ENCODE measurements at places on chromosomes 5 and 9.
A peak's percentile ranks its signal among the peaks of the same experiment; 100 is the strongest.

DNA sequence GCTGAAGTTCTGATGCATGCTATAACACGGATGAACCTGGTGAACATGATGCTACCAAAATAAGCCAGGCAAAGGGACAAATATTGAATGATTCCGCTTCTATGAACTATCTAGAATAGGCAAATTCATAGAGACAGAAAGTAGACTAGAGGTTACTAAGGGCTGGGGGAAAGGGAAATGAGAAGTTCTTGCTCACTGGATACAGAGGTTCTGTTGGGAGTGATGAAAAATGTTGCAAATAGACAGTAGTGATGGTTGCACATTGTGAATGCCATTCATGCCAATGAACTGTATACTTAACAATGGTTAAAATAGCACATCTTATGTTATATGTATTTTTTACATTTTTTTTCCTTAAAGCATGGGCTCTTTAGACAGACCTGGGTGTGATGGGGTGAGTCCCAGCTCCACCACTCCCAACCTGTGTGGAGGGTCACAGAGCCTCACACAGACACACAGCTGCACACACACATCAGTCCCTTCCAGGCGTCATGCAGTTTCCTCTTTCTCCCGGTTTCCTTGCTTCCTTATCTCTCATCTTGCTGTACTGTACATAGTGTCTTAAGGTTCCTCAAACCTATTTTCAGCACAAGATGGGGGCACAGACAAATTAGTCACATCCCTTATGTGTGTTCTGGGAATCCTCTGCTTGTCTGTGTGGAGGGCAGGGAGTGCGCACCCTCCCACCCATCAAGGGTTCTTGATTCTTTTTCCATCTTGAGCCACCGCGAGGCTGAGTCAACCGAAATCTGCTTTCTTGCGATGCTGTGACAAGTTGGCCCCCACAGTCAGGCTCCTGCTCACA is 192.9 kb downstream of the CRB2 start:
- no peak overlapping the region for H3K27ac ChIP-seq
- no peaks in the 10 kb centered on the region for H3K4me1 ChIP-seq
- no peaks in the 10 kb centered on the region for H3K27me3 ChIP-seq
- no peaks in the 10 kb centered on the region for H3K36me3 ChIP-seq
- no peak overlapping the region for H3K4me3 ChIP-seq

DNA sequence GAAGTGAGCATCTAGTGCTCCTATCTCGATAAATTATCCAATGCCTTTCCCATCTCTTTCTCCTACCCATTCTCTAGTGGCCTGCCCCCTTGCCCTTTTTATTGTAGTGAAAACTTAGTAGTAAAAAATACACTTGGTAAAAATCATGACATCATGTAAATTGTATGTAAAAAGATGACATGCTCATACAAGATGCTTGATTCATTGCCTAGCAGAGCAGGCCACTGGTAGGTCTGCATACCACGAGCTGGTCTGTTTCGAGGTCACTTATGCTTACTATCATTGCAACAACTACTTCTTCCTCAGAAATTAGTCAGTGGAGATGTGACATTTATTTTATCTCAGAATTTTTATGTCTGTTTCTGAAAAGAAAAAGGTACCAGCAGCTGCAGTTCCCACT is 177.3 kb downstream of the C9orf152 start:
- no peaks in the 10 kb centered on the region for H3K27me3 ChIP-seq
- no peaks in the 10 kb centered on the region for H3K36me3 ChIP-seq
- no peak for DNase-seq

DNA sequence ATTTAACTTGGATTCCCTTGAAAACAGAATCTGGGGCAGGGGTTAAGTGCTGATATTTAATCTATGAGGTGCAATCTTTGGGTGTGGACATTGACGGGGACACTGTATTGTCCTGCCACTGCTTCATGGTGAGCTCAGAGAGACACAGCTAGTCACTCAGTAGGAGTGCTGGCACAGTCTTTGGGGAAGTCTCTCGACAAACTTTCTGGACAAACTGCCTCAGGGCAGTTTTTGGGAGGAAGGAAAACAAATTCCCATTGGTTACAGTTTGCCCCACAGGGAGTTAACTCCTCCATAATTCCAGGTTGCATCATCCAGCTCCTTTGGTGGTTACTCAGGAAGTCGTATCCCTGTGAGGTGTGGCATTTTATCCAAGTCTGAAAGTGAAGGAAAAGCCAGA is 17.9 kb downstream of the HNRNPK start:
- peaks cover 5% of the 10 kb centered on the region for H3K36me3 ChIP-seq
- H3K27ac ChIP-seq = no peak overlapping the region
- no peak for DNase-seq

GRCh38 chr5:14181299-14181968 is 38.3 kb downstream of the TRIO start:
- H3K27me3 ChIP-seq = no peaks in the 10 kb centered on the region
- no peak overlapping the region for H3K4me3 ChIP-seq
- H3K4me1 ChIP-seq = peaks cover 83% of the 10 kb centered on the region
- H3K27ac ChIP-seq = peak overlapping the region; percentile 94

GRCh38 chr9:2281031-2281802 is 266.1 kb downstream of the SMARCA2 start:
- H3K27ac ChIP-seq = no peak overlapping the region
- H3K4me1 ChIP-seq = no peaks in the 10 kb centered on the region
- no peak overlapping the region for H3K4me3 ChIP-seq
- no peaks in the 10 kb centered on the region for H3K27me3 ChIP-seq
- no peaks in the 10 kb centered on the region for H3K36me3 ChIP-seq
- DNase-seq = no peak

Data from sigmoid colon (tissue), 7 donors.